ENCODE measurements at places on chromosomes 1 and 21. TPM values are rescaled to one million over a fixed set of nuclear protein-coding genes. Genes with fewer than 3 reads are reported as not detected.

DNA sequence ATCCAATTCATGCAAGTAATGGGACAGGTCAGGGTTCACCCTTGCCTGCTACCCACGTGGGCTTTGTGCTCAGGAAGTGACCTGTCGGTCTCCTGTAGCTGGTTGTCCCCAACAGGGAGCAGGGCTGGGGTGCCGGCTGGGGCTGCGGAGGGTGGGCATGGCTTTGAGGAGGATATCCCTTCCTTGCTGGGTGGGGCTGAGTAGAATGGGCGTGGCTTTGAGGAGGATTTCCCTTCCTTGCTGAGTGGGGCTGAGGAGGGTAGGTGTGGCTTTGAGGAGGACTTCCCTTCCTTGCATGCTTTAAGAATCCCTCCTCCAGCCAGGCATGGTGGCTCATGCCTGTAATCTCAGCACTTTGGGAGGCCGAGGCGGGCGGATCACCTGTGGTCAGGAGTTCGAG is 151.3 kb downstream of the CLIC6 start:
- DNase-seq = no peak

DNA sequence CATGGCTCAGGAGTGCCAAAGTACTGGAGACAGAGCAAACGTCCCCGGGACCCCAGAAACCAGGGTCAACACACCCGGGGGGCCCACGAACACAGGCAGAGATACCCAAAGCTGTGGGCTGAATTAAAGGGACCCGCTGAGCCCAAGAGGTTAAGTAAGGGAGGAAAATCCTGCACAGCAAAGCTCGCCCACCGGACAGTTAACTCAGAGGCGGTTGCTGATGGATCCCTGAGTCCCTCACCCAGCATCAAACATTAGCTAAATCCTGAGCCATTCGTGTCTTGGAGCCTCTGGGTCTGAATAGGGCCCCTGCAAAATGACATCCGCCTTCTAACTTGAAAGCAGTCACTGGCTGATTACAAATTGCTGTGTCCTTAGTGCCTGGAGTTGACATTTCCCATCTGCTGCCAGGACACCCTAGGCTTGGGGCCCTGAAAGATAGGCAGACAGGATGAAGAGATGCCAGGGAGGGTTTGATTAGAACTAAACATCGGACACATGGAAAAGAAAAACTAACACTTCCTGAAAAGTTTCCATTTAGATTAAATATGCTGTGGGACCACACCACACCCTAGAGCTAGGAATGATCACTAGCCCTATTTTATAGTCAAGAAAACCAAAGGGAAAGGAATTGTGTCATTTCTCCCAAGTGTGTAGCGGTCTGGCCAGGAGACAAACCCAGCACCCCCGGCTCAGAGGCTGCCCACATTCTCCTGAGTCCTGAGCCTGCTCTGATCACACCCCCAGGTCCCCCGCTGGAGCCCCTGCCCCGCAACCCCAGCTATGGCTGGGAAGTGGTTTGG is 239.3 kb downstream of the NPHP4 start:
- no peak for DNase-seq

DNA sequence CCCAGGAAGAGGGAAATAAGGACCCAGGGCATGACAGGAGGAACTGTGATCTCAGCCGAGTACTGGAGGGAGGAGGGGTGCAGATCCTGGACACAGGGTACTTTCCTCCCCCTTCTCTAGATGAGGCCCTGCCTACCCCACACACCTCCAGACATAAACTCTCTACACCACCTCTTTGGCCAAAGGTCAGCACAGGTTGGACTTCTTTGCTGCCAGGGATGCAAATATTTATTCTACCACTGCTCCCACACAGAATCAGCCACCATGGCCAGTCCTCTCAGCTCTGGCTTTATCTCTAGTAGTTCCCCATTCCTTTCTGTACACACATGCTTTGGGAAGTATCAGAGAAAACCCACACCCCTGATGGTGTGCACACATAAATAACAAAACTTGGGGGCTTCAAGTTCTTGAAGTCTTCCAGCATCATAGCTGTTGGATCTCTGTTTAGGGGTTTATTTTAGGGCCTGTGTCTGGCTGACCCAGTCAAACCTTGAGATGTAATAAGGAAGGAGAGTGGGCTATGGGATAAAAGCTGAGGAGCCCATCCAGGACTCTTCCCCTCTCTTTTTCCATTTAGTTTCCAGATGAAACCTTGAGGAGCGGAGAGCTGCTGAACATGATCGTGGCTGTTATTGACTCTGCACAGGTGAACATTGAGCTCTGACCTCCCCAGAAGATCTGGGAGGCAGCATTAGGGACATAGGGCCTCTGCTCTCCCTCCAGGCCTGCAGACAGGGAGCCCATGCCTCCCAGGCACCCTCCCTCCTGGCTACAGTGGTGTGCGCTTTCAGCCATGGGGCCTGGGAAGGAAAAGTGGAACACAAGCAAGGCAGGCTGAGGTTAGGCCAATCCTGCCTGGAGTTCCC is 6.7 kb upstream of the SLC27A3 start:
- DNase-seq = no peak

- no peak for DNase-seq
Measured at GRCh38 chr1:55512466-55512865, 297.3 kb upstream of the USP24 start.

- DNase-seq = peak; percentile 42
Measured at GRCh38 chr1:21706151-21706835, 37.1 kb upstream of the RAP1GAP start.

GRCh38 chr1:111882559-111882958 is 106.9 kb downstream of the KCND3 start:
- no peak for DNase-seq

GRCh38 chr21:34640858-34641257 is 25.9 kb upstream of the RCAN1 start:
- DNase-seq = no peak

Gene EPS8L3
- not detected for total RNA-seq

- no peak for DNase-seq
Measured at GRCh38 chr1:151868486-151868885, 15.0 kb upstream of the THEM5 start.

DNA sequence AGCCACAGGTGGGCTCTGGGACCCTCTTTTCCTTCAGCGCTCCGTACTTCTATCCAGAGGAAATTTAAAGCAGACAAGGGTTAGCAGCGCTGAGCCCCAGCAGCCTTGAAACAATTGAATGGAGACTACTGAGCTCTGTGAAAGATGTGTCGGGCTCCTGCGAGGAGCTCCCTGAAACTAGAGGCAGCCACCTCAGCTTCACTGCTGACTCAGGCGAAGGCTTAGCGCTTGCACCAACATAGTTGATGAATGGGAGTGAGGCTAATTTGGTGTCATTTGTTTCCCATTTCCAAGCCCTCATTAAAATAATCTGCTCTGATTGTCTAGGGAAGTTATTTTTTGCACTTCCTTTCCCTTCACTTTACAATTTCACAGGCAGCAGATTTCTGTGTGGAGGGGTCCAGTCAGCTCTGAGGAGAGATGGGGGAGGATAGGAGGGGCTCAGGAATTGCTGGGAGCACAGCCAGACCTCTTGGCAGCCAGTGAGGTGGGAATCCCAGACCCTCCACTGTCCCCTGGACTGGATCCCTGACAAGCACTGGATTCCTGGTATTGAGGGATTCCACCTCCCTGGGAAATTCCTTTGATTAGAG is 398.9 kb upstream of the PLXNA2 start:
- DNase-seq = no peak

Gene TGFB2
- total RNA-seq = 0.76 TPM

Gene TCP10L
- total RNA-seq = 0.51 TPM

GRCh38 chr1:31701091-31701736 is 2.6 kb downstream of the COL16A1 start:
- DNase-seq = no peak

- no peak for DNase-seq
Measured at GRCh38 chr1:187817782-187818181, 989.0 kb downstream of the PLA2G4A start.

DNA sequence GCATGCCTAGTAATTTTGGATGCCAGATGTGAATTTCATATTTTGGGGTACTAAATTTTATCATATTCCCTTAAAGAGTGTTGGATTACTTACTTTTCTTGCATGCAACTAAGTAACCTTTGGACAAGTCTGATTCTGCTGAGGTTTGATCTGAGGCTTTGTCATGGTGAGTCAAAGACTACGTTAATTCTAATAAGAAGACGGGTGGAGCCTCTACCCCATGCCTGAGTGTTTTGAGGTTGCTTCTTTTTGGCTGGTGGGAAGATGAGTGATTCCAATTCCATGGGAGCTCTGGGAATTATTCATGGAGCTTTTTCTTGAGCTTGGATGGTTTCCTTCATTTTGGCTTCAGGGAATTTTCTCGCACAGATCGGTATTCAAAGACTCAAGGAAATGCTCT is 11.6 kb upstream of the PCP4 start:
- no peak for DNase-seq

GRCh38 chr1:24341260-24341659 is 22.1 kb downstream of the GRHL3 start:
- DNase-seq = no peak

GRCh38 chr1:184051138-184051484 is 419 bp upstream of the TSEN15 start:
- DNase-seq = no peak

GRCh38 chr1:89199525-89200031 is 836 bp upstream of the GBP4 start:
- peak; percentile 42 for DNase-seq

DNA sequence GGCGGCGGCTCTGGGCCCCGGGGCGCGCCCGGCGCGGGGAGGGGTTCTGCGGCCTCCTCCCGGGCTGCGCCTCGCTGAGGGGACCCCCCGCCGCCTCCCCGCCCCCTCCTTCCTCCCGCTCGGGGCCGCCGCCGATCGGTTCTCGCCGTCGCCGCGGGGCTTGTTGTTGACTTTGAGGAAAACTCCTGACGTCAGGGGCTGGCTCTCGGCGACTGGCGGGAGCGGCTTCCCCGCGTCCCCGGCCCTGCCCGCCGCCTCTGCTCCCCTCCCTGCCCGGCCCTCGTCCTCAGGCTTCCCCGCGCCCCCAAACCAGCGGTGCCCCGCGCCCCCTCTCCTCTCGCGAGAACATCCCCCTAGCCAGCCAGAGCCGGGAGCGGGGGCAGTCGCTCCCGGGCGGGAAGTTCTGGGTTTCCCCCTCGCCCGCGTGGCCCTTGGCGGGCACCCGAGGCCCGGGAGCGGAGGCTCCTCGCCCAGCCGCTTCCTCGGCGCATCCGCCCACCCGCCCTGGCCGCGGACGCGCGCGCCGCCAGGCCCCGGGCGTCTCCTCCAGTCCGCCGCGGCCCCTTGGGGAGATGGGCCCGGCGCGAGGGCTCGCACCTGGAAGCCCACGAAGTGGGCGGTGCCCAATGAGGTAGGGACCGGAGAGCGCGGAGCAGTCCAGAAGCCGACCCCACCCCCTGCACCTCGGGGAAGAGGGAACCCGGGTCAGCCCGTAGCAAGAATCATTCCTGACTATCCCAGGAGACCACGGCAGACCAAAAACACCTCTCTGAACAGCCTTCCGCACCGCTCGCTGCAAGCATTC is 611 bp upstream of the AKT3 start:
- peak; percentile 88 for DNase-seq

DNA sequence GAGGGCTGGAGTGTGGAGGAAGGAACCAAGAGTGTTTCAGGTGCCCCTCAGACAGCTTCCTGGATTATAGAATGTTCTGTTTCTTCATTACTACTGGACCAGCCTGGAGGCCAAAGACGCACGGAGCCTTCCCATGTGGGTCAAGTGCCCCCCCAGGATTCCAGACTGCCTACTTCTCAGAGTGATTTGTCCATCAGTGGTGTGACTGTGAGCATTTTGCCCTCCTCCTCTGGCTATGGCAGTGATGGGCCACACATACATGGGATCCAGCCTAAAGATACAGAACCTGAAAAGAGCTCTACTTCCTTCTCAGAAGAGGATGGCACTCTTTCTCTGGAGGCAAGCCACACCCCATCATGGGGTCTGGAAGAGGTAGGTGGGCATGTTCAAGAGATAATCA is 64.9 kb downstream of the MACF1 start:
- DNase-seq = no peak

Gene SLC35F3
- total RNA-seq = not detected

DNA sequence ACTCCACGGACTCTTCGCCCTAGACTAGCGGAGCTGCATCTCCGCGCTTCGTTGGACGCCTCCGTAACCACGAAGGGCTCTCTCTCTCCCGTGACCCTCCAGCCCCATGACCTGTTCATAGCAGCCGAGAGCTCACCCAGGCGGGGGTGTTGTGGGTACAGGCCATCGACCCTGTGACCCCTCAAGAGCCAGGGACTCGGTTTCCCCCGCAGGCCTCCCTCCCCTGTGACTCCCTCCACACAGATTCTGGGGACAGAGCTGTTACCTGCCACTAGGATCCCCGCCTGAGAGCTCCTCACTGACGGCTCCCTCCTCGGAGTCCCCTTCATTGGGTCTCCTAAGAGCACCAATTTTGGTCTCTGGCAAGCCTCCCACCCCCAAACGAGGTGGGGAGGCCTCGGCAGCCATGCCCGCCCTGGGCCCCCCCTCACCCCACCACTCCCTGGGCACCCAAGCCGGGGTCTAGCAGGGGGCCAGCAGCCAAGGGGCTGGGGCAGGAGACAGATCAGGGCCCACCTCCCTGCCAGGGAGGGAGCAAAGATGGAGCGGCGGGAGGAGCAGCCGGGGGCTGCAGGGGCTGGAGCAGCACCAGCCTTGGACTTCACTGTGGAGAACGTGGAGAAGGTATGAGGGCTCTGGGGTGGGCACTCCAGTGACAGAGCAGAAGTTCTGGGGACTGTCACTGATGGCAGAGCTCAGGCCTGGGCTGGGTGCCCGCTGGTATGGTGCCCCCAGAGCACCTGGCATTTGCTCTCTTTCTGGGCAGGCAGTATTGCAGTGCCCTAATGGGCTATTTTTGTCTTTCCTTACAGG is 517 bp downstream of the IPO13 start:
- no peak for DNase-seq

GRCh38 chr1:44296806-44297205 is 58.3 kb downstream of the ERI3 start:
- no peak for DNase-seq

Gene CHI3L1
- not detected for total RNA-seq

Gene KRTAP21-2
- total RNA-seq = not detected

GRCh38 chr1:172515436-172515835 is 17.5 kb upstream of the SUCO start:
- DNase-seq = no peak

- no peak for DNase-seq
Measured at GRCh38 chr1:41670217-41670957, 185.9 kb upstream of the EDN2 start.

- peak; percentile 90 for DNase-seq
Measured at GRCh38 chr1:40665335-40666171, at the start of gene RIMS3. Gene RIMS3, minus strand, starts transcription at chr1:40665682. Its CDS starts 23,757 bp downstream, at chr1:40641925.

DNA sequence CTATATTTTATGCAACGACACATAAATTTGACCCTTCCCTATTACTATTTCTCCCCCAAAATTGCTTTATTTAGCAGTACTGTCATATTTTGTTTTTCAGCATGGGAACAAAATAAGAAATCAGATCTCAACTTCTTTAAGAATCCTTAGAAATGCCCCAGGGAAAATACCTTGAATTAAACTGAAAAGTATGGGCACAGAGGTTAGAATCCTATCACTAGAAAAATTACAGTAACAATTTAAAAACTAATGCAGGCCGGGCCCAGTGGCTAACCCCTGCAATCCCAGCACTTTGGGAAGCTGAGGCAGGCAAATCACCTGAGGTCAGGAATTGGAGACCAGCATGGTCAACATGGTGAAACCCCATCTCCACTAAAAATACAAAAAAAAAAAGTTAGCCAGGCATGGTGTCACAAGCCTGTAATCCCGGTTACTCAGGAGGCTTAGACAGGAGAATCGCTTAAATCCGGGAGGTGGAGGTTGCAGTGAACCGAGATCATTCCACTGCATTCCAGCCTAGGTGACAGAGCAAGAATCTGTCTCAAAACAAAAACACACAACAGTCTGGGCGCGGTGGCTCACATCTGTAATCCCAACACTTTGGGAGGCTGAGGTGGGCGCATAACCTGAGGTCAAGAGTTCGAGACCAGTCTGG is 51.4 kb downstream of the GNB1 start:
- no peak for DNase-seq

Gene TIMM17A
- total RNA-seq = 32.3 TPM

Data from B cell (primary cell).